ENCODE measurements at places on chromosomes 4 and X.

GRCh38 chrX:24833695-24834094, 140.0 kb downstream of the POLA1 start:
- no peak for DNase-seq

GRCh38 chr4:94127707-94128328, 79.8 kb upstream of the SMARCAD1 start:
- DNase-seq = peak; percentile 36

- no peak for DNase-seq
These were observed 12.0 kb downstream of the WFS1 start for GRCh38 chr4:6281436-6282313.

- DNase-seq = no peak
These were observed 145.5 kb upstream of the FGF13 start for GRCh38 chrX:138856881-138857604.

DNA sequence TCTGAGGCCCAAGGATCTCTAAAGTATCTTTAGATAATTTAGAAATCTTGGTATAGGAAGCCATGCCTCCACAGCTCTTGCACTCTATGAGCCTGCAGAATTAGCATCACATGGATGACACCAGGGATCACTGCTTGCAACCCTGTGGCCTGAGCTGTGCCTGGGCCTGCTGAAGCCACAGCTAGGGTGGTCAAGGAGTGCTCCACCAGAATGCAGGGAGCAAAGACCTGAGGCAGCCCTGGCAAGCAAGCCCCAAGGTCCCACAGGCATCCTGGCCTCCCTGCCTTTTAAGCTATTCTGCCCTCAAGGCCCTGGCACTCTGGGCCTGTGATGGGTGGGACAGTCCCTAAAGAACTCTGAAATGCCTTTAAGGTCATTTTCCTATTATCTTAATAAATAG, 105.2 kb upstream of the NALF2 start:
- DNase-seq = no peak

DNA sequence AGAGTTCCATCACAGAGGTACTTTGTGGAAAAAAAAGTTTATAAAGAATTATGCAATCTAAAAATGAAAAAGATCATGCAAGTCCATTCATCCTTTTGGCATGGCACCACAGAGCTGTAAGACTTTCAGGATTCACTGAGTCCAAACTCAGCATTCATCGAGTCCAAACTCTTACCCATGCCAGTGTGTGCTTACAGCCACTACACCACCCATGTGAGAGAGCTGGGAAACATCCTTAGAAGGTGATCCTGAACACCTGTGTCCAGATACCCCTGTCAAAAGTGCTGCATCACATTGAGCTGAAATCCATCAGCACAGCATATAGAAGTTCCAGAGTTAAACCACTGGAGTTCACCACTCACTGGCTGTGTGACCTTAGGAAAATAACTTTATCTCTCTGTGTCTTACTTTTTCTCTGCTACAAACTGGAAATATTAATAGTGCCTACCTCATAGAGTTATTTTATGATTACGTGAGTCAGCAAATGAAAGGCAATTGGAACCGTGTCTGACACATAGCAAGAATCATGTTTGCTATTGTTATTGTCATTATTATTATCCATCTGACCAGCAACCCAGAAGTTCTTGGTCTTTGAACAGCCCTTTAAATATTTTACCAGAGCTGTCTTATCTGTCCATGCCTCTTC, 115.0 kb upstream of the FTHL17 start:
- DNase-seq = no peak

DNA sequence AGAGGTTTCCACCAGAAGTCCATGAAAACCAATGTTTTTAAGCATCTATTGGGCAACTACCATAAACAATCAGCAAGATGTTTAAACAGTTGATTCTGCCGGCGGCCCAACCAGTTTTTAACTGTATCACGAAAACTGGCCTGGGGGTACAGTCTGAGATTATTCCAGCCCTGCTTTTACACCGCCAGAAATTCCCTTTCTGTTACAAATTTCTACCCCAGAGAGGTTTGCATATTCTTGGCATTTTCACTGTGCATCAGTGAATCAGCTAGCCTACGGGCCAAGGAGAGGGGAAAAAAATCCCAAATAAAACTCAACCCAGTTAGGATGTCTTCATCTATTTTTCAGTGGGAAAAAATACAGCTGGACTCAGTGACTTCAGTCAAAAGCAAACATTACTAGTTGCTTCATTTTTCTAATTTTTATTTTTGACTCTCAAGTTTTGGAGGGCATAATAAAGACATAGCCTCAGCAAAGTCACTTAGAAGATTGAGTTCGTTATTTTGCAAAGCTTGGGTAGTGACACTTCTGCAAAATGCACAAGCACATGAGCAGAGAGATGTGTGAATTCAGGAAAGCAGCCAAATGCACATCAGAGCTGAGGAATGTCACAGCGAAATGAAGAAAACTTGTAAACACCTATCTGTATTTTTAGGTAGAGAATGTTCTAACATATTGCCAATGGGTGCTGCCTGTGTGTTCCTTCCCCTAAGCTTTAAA, 167.8 kb upstream of the GK2 start:
- no peak for DNase-seq

DNA sequence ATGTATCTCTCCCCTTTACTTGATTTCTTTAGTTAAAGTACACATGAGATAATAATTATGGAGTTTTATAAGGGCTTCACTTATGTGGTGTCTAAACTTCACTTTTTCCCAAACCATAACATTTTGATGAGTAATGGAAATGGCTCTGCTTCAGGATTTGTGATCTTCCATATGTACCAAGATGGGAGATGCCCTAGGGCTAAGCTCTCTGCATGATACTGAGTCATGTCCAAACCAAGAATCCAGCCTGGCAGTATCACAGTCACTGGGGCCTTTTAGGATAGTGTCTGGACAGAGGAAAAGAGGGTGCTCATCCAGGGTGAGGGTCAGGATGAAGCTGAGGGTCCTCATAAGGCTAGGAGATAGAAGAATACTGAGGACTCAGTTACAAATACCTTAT, 47.9 kb upstream of the PAGE3 start:
- no peak for DNase-seq

DNA sequence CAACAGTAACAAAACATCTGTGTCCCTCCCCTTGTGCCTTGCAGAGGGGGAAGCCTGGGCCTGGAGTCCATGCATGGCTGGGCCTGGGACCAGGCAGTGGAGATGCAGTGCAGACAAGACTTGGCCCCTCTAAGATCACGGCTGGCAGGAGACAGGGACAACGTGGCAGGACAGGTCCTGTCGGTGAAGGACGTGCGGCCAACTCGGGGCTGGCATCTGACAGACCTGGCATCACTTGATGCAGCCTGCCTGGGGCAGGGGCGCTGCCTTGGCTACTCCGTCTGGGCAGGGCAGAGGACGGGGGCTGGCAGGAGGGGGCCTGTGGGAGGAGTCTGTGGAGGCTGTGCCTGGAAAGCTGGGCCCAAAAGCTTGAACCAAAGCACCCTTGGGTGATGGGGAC, 112.1 kb downstream of the CPZ start:
- no peak for DNase-seq
